Thoracic aorta (tissue), 2 donors: ENCODE measurements at places on chromosomes 2 and 18. TPM values are rescaled to one million over a fixed set of nuclear protein-coding genes. Genes with fewer than 3 reads are reported as not detected.

The APCDD1 gene
- total RNA-seq, result 38.2 TPM

The IL36A gene
- not detected for total RNA-seq

DNA sequence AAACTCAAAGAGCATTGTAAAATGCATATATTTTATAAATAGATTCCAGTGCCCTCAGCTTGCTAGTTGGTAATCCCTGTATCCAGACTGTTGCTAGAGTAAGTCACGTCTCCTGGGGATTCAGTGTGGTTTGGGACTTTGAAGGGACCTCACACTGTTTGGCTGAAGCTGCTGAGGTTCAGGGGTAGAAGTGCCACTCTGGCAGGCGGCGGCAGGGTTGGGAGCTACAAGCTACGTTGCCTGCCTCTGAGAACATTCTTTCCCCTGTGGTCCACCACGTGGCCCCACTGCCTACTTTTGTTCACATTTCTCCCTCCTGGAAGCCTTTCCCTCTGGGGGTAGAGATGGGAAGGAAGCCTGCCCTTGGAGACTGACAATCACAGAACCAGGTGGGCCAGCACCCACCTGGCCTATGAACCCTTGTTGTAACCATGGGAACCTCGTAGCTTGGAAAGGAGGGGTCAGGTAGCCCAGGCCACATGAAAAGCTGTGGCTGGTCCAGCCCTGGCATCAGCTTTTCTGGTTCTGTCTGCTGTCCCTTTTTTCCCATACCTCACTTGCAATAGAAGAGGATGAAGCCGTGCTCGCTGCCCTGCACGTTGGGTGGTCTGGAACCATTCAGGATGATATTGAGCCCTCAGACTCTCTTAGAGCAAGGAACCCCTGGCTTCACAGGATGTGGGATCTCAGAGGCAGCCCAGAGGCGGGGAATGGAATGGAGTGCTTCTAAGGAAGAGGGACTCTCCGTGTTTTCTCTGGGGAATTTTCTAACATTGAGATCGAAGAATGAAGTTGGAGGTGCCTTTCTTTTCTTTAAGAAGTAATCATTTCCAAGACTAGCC is 2.9 kb downstream of the RNF144A start:
- H3K4me1 ChIP-seq, result peaks cover 31% of the 10 kb centered on the region
- H3K27ac ChIP-seq, result no peak overlapping the region

GRCh38 chr2:98705333-98705617 is 25.7 kb downstream of the MGAT4A start:
- no peaks in the 10 kb centered on the region for H3K27me3 ChIP-seq
- no peak overlapping the region for H3K27ac ChIP-seq
- H3K36me3 ChIP-seq, result no peaks in the 10 kb centered on the region

- H3K27me3 ChIP-seq, result no peaks in the 10 kb centered on the region
- DNase-seq, result no peak
- no peak overlapping the region for H3K4me3 ChIP-seq
- no peaks in the 10 kb centered on the region for H3K36me3 ChIP-seq
These were observed 261.1 kb upstream of the RASGRP3 start for GRCh38 chr2:33215299-33215698.

DNA sequence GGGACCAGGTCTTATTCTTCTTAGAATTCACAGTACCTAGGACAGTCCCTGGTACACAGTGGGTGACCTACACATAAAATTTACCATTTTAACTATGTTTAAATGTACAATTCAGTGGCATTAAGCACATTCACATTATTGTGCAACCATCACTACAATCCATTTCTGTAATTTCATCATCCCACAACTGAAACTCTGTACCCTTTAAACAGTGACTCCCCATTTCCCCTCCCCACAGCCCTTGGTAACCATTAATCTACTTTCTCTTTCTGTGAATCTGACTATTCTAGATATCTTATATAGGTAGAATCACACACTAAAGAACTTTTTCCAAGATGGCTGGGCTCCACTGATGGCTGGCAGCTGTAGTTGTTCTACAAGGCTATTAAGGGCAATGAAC is 41.6 kb downstream of the GFPT1 start:
- H3K4me3 ChIP-seq, result no peak overlapping the region
- no peak overlapping the region for H3K27ac ChIP-seq
- peaks cover 79% of the 10 kb centered on the region for H3K36me3 ChIP-seq
- no peaks in the 10 kb centered on the region for H3K27me3 ChIP-seq

DNA sequence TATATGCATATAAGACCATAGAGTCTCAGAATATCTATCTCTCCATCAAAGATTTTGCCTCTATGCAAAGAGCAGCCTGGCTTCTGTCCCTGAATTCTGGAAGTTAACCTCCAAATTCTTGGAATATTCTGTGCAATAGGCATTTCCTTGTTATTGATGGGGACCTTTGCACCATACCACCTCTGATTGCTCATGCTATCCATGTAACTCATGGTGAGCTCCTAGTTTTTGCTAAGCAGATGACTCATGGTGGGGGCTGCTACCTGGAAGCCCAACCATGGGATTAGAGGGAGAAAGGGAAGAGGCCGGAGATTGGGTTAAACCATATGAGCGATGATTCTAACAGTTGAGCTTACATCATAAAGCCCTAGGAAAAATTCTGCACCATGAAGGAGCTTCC is 310.2 kb upstream of the FIGN start:
- no peak overlapping the region for H3K27ac ChIP-seq
- H3K4me3 ChIP-seq, result no peak overlapping the region
- no peak for DNase-seq
- H3K36me3 ChIP-seq, result no peaks in the 10 kb centered on the region
- no peaks in the 10 kb centered on the region for H3K4me1 ChIP-seq

DNA sequence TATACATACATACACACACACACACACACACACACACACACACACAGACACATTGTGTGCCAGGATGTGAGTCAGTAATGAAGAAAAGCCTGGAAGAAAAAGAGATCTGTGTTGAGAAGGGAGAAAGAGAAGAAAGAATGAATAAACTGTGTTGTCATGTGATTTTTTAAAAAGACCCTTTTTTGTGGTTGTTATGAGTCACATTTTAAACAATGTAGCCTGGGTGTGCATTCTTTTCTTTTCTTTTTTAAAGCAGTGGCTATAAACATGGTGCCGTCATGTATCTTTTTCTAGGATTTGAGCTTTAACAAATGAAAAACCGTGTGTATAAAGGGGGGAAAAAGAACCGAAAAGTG is 87.2 kb downstream of the NRP2 start:
- H3K36me3 ChIP-seq, result no peaks in the 10 kb centered on the region
- peaks cover 26% of the 10 kb centered on the region for H3K4me1 ChIP-seq
- H3K4me3 ChIP-seq, result no peak overlapping the region
- no peak for DNase-seq
- no peak overlapping the region for H3K27ac ChIP-seq

GRCh38 chr2:179677077-179677688 is 184.2 kb downstream of the ZNF385B start:
- H3K4me1 ChIP-seq, result peaks cover 22% of the 10 kb centered on the region
- no peaks in the 10 kb centered on the region for H3K36me3 ChIP-seq
- no peak for DNase-seq
- no peak overlapping the region for H3K4me3 ChIP-seq
- H3K27me3 ChIP-seq, result no peaks in the 10 kb centered on the region

- no peaks in the 10 kb centered on the region for H3K27me3 ChIP-seq
- DNase-seq, result no peak
- H3K36me3 ChIP-seq, result no peaks in the 10 kb centered on the region
- H3K4me1 ChIP-seq, result no peaks in the 10 kb centered on the region
- no peak overlapping the region for H3K27ac ChIP-seq
These were observed 487.3 kb upstream of the DCC start for GRCh38 chr18:51852681-51853080.

DNA sequence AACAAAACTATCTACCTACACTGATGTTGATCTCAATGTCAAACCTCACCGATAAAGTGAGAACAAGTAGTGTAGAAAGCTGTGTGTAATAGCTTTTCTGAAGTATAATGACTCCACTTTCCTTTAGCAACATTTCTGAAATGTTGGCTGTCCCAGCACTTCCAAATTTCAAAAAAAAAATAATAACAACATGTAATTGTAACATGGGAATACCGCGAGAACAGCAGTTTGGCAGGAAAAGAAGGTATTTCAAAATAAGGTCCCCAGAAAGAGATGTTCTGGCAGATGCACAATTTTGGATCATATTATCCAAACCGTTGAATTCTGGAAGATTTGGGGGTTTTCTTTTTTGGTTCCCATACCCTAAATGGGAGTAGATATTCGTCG is 352.0 kb downstream of the ARHGAP15 start:
- DNase-seq, result no peak
- H3K4me3 ChIP-seq, result peak overlapping the region; percentile 20
- H3K36me3 ChIP-seq, result no peaks in the 10 kb centered on the region
- H3K27ac ChIP-seq, result peak overlapping the region; percentile 78
- no peaks in the 10 kb centered on the region for H3K27me3 ChIP-seq

The LYPD6B gene
- not detected for total RNA-seq

The CHRNG gene
- not detected for total RNA-seq

DNA sequence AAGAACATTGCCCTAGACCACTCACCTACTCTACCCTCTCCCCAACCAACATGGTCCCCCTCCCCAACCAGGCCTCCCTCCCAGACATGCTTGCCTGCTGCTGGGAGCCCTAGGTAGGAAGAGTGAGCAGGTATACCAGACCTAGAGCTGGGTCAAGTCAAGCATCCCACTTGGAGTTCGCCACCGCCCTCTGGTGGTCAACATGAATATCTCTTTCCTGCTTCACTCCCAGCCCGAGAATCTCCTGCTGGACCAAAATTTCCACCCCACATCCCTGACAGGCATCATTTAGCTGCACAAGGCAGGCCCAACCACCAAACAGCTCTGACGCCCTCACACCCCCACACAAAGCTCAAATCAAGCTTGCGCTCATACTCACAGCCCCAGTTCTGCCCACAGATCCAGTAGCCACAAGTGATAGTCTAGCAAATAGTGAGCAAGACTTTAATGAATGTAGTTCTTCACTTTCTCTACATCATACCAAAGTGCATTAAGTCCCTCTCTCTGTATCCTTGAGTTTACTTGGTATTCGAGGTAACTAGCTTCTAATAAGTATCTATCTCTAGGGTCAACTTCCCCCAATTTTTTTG is 116.0 kb downstream of the TNS1 start:
- peak overlapping the region; percentile 21 for H3K27ac ChIP-seq
- no peaks in the 10 kb centered on the region for H3K27me3 ChIP-seq
- peaks cover 86% of the 10 kb centered on the region for H3K36me3 ChIP-seq
- peaks cover 9% of the 10 kb centered on the region for H3K4me1 ChIP-seq

The LONRF2 gene
- total RNA-seq, result 7.0 TPM

The LIMS4 gene
- 24.6 TPM for total RNA-seq

GRCh38 chr2:71473346-71474031 is 20.1 kb downstream of the DYSF start:
- no peak overlapping the region for H3K4me3 ChIP-seq
- H3K27ac ChIP-seq, result no peak overlapping the region
- DNase-seq, result no peak
- H3K4me1 ChIP-seq, result no peaks in the 10 kb centered on the region
- H3K27me3 ChIP-seq, result no peaks in the 10 kb centered on the region

GRCh38 chr2:9440058-9440727 is 16.7 kb downstream of the CPSF3 start:
- no peaks in the 10 kb centered on the region for H3K4me1 ChIP-seq
- no peak overlapping the region for H3K4me3 ChIP-seq
- H3K27me3 ChIP-seq, result no peaks in the 10 kb centered on the region
- DNase-seq, result no peak
- peaks cover 30% of the 10 kb centered on the region for H3K36me3 ChIP-seq
- no peak overlapping the region for H3K27ac ChIP-seq

DNA sequence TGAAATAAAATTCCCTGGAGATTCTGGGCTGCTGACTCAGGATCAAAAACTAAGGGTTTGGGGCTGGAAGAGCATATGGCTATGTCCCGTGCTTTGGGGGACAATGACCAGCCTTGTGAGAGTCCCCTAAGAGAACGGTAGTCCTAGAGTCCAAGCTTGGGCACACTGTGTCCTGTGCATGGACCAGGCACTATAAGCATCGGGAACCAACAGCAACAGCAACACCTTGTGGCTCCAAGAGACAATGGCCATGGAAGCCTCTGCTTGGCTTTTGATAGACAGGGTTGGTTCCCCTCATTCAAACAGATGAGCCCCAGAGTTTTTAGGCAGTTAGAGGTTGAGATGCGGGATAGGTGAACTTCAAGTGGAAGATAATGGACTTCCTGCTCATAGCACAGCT is 294.4 kb upstream of the CHAC2 start:
- no peak overlapping the region for H3K4me3 ChIP-seq
- H3K27me3 ChIP-seq, result no peaks in the 10 kb centered on the region
- H3K27ac ChIP-seq, result no peak overlapping the region
- no peak for DNase-seq
- H3K36me3 ChIP-seq, result no peaks in the 10 kb centered on the region

GRCh38 chr2:17588031-17588430 is 47.5 kb downstream of the VSNL1 start:
- H3K27me3 ChIP-seq, result no peaks in the 10 kb centered on the region
- no peak overlapping the region for H3K4me3 ChIP-seq
- no peaks in the 10 kb centered on the region for H3K4me1 ChIP-seq

The MPV17 gene
- 58.1 TPM for total RNA-seq

The PPP1R1C gene
- not detected for total RNA-seq
